ENCODE measurements at places on chromosomes 7 and 10.

- DNase-seq, result no peak
These were observed 64.7 kb downstream of the BICC1 start for GRCh38 chr10:58577437-58577777.

GRCh38 chr7:117019786-117020590 is 66.7 kb downstream of the ST7 start:
- peak; percentile 70 for DNase-seq

DNA sequence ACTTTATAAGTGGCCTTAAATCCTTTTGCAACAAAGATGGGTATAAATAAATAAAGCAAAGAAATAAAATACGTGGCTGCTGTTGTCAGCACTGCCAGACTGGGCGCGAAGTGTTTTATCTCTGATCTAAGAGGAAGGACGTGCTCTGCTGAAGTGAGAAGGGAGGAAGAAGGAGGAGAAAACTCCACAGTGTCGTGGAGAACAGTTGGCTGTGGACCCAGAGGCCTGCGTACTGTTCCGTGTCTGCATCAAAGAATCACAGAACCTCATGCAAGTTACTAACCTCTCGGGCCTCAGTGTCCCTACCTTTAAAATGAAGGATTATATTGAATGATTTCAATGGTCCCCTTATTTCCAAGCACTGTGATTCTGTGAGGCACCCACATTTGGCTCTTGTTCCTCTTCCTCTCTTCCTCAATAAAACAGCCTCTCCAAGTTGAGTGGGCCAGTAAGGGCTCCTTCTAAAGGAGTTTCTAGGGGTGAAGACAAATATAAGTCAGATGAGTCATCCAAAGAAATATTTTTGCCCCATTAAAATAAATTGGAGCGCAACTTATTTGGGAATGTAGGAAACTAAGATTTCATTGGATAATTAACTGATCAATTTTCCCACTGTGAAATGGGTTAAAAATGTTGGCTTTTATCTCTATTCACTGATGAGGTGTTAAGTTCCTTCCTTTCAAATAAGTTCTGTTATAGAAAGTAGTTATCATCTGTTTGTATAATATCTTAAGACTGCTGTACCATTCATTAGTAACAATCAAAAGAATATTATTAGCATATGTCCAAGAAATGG is 126.9 kb upstream of the EFCAB10 start:
- no peak for DNase-seq

- DNase-seq, result no peak
These were observed 68.0 kb downstream of the CTTNBP2 start for GRCh38 chr7:117805241-117805640.

DNA sequence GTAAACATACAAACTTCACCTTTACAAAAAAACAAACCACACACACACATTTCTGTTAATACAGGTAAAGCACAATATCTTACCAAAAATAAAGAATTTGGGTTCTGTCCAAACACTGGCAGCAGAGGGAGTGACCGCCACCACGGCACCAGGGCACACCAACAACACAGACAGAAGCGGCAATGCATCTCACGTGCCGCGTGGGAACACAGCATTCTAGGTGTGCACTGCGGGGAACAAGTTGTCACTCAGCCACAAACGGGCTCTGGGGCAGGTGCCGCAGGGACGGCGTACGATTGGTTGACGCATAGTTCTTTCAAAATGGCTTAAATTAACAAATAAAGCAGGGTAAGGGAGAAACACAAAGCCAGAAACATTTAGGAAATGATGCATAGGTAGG is 22.3 kb downstream of the PDGFA start:
- DNase-seq, result no peak

DNA sequence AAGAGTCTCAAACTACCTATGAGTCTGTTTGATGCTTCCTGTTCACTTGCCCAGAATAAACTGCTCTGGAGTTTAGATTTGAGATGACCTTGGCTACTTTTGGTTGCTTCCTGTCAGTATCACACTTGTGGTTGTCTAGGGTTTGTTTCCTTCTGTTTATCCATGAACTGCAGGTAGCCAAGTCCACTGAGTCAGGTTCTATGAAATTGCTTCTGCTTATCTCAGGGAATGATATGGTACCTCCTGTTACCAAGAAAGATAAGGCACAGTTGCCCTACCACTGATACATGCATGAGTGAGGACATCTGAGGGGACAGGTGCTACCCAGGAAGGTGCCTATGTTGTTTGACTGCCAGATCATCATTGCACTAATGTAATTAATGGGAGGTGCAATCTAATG is 15.8 kb upstream of the EEPD1 start:
- no peak for DNase-seq

Measured in spinal cord (tissue), 10 donors.